ENCODE measurements at places on chromosomes 6 and 20. TPM values are rescaled to one million over a fixed set of nuclear protein-coding genes. Genes with fewer than 3 reads are reported as not detected.

- DNase-seq = no peak
These were observed 115.3 kb downstream of the TRERF1 start for GRCh38 chr6:42336431-42336830.

GRCh38 chr6:139508576-139508975, 134.1 kb upstream of the CITED2 start:
- no peak for DNase-seq

DNA sequence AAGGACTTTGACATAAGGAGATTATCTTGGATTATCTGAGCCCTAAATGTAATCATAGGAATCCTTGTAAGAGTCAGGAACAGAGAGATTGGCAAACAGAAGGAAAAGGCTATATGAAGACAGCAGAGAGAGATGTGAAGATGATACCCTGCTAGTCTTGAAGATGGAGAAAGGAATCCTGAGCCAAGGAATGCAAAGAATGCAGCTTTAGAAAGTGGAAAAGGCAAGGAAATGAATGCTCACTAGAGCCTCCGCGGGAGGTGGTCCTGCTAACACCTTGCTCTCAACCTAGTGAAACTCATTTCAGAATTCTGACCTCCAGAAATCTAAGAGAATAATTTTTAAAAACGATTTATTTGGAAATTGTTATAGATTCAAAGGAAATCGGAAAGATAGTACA, 117.1 kb downstream of the TBXT start:
- no peak for DNase-seq

Gene TMEM151B
- 0.23 TPM for total RNA-seq

All from Daoy (cell line).